ENCODE measurements at places on chromosomes 6 and 20.

DNA sequence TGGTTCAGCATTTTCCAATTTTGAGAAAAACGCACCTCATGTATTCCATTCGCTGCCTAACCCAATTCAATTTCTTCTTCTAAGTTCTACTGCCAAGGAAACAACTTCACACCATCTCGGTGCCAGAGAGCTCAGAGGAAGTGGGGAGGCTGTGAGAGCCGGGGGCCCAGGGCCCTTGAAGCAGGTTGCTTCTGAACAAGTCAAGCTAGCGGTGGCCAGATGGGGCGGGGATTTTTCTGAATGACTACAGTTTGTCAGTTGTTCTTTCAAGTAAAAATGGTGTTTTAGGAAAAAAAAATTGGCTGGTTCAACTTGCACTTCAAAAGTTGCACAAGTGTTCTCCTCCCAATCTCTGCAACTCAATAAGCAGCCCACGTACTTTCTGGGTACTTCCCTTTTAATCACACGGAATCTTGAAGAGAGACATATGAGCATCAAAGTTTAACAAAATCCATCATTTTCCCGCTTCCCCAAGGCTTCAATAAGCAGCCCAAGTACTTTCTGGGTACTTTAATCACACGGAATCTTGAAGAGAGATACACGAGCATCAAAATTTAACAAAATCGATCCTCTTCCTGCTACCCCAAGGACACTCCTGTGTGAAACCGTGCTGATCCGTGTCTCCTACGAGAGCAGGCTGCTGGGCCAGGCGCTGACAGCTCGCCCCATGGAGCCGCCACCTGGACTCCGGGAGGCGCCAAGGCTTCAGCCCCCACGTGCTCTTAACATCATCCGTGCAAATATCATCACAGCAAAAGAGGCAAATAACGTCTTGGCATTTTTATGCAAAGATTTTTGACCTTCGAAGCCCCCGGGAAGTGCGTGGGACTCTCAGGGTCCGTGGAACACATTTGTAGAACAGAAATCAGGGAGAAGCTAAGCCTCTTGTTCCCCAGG, 186.7 kb upstream of the PDE10A start:
- DNase-seq = no peak

DNA sequence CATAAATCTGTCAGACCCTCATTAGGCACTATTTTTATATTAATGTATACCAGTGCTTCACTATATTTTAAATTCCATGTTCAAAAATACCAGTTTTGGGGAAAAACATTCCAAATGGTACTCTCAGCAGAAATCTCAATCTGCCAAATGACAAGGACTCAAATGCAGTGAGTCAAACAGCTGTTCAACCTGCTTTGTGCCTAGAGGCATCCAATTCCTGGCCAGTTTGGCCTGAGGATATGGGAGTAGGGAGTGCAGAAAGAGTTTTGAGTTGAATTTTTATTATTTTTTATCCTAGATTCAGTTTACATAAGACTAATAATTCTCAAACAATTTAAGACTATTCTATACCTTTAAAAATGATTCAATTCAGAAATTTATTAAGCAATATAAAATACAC, 216.8 kb downstream of the LAMA2 start:
- DNase-seq = no peak

DNA sequence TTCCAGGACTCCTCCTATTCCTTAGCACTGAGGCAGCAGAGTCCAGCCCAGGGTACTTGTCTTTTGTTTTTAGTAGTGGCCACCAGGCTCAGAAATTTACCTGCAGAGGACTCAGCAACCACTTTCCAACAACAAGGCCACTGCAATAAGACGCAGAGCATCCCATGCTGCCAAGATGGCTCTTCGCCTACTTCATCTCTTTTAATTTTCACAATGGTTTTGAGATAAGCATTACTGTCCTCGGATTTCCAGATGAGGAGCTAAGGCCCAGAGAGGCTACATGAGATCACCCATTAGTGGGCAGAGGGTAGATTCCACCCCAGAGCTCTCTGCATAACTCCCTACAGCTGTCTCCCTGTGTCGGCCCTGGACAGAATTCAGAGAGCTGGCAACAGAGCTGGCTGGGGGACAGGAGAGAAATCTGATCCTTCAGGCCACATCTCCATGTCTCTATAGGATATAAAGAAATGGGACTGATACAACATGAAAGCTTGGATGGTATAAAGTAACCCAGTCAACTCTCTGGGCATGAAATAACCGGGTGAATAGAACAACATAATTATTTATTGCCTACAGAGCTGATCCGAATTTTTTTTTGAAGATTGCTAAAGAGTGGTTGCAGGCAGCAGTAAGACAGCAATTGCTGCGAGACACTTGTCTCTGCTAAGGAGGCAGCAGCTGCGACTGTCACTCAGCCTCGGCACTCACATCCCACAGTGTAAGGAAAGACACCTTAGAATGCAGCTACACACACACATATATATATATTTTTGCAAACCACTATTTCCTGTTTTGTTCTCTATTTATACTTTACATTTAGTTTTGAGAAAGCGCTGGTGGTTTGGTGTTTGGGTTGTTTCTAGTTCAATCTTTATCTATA, 37.2 kb downstream of the SCML4 start:
- no peak for DNase-seq

GRCh38 chr6:2035826-2036709, 209.3 kb downstream of the GMDS start:
- DNase-seq = no peak
